Gastrocnemius medialis (tissue), 4 donors: ENCODE measurements at places on chromosomes 13 and 19.
A peak's percentile ranks its signal among the peaks of the same experiment; 100 is the strongest.

DNA sequence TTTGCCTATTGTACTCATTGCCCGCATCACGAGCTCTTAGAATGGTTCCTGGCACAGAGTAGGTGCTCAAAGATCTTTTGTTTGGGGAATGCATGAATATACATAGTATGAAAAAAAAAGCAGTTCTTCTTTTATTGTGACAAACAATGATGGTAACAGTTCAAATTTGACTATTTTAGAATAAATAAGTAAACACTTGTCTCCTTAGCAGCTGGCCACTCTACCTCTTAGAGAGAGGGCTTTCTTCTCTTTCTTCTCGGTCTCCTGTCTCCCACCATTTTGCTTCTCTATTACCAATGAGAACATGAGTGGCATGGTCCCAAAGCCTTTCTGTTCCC is 639 bp upstream of the SLAIN1 start:
- no peak for DNase-seq

- DNase-seq, result no peak
Measured at GRCh38 chr13:44474122-44474910, 100.7 kb downstream of the SERP2 start.

GRCh38 chr13:114104655-114105520 is 27.5 kb downstream of the RASA3 start:
- DNase-seq, result peak; percentile 9

DNA sequence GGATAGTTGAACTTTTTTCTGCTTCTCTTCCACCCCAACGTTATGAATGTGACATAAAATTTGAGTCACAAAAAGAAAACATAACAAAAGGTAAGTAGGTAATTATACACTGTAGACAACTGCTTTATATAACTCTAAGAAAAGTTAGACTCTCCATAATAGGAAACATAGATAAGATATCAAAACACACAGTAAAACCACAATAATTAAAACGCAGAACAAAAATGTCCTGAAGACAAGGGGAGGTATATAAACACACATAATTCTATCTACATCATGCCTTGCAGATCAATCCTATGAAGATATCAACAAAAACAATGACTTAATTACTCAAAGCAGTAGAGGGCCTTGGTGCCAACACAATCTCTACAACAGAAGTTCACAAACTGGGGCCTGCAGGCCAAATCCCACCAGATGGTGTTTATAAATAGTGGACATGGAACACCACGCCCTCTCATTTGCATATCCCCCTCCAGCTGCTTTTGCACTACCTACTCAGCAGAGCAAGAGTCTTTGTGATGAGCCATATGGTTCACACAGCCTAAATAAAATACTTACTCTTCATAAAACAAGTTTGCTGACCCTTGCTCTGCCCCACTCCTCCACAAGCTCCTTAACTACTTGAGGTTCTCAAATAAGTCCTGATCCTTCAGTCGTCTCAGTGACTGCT is 254.7 kb downstream of the KLF12 start:
- no peak for DNase-seq

- no peak for DNase-seq
Measured at GRCh38 chr19:4338441-4339355, at the start of gene STAP2. STAP2 (minus strand) TSS chr19:4338827; CDS start chr19:4338753, 74 bp downstream.

- DNase-seq, result no peak
Measured at GRCh38 chr13:90605664-90606063, 741.8 kb upstream of the MIR17HG start.

DNA sequence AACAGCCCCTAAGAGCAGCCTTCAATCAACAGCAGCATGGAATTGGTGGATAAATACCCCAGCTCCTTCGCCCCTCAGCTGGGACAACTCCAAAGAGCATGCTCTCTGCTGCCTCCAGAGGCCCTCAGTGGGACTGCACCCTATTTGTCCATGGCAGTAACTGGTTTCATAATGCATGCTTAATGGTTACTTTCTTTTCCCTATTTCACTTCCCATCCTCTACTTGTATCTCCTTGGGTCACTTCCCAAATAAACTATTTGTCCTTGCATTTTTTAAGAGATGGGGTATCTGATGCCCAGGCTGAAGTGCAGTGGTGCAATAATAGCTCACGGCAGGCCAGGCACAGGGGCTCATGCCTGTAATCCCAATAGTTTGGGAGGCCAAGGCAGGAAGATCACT is 13.5 kb upstream of the TPM4 start:
- DNase-seq, result no peak

GRCh38 chr13:98988277-98988676 is 10.4 kb upstream of the DOCK9 start:
- DNase-seq, result no peak

- DNase-seq, result no peak
Measured at GRCh38 chr13:102452836-102453235, 51.0 kb upstream of the FGF14 start.

- no peak for DNase-seq
Measured at GRCh38 chr19:52670046-52670445, 31.9 kb upstream of the ZNF83 start.

GRCh38 chr19:10911579-10912363 is 16.7 kb downstream of the YIPF2 start:
- DNase-seq, result no peak

DNA sequence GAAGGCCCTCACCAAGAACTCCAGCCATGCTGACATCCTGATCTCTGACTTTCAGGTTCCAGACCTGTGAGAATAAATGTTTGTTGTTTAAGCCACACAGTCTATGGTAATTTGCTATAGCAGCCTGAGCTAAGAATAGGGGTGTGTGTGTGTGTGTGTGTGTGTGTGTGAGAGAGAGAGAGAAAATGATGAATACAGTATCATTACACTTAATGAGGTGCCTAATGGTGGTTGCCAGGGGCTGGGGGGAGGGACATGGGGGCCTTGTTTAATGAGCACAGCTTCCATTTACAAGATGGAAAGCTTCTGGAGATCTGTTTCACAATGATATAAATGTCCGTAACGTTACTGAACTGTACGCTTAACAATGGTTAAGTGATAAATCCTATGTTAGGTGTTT is 53.8 kb upstream of the LATS2 start:
- no peak for DNase-seq

DNA sequence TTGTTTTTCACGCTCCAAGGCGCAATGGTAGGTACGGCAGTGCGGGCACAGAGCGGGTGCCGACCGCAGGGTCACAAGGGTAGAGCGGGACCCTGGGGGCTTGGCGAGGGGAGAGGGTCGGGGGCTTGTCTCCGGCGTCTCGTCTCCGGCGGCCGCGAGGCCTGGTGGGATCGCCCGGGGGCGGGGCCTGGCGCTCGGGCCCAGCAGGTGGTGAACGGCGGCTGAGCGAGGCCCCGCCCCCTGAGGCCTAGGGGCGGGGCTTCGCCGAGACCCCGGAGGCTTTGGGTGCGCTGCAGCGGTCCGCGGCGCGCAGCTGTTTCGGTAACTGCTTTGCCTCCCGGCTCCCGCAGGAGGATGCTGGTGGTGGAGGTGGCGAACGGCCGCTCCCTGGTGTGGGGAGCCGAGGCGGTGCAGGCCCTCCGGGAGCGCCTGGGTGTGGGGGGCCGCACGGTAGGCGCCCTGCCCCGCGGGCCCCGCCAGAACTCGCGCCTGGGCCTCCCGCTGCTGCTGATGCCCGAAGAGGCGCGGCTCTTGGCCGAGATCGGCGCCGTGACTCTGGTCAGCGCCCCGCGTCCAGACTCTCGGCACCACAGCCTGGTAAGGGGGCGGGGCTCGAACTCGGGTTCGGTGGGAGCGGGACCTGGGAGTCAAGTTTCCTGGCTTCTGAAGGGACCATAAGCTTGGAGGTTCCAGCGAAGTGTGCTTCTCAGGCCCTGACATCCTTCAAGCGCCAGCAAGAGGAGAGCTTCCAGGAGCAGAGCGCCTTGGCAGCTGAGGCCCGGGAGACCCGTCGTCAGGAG is at the start of gene TSEN34:
Gene TSEN34 (plus strand): TSS at position 298 of the 800 bp plus-strand sequence. CDS start 57 bp downstream, at position 355.
- DNase-seq, result peak; percentile 73

GRCh38 chr13:36157480-36157879 is 26.3 kb upstream of the DCLK1 start:
- DNase-seq, result no peak

GRCh38 chr19:8665468-8666213 is 33.0 kb downstream of the ACTL9 start:
- DNase-seq, result no peak

GRCh38 chr19:40233811-40234389 is 7.4 kb upstream of the CCNP start:
- DNase-seq, result no peak

- no peak for DNase-seq
Measured at GRCh38 chr13:39281539-39282150, 243.4 kb downstream of the NHLRC3 start.

DNA sequence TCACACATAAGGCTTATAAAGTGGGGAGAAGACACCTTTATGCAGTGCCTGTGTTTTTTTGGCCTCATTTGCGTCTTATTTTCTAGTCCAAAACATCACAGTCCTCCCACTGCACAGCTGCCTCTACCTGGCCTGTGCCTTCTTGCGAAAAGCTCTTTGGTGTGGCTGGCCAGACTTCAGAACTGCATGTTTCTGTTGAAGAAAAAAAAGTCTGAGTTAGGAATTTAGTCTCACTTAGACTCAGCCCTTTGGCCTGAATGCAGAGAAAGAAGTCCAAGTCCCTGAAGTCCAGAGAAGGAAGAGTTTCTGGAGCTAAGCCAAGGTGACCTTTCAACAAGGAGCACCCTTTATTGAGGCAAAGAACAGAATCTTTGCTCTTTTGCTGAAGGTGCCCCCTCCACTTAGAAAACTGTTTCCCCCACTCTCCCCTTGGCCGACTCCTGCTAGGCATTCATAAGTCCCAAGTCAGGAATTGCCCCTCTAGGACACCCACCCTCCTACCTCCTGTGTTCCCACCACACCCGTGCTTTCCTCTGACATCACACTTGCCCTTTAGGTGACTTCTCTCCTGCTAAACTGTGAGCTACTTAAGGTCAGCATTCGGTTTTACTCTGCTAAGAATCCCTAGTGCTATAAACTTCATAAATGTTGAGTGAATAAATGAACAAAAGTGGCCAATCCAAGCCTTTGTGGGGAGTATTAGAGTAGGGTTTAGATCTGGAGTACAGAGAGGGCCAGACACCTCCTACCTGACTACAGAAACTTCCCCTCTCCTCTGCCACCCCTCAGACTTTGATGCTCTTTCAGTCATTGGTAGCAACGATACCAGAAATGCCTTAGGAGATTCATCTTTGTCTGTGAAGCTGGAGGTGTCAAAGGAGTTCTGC is 226.8 kb downstream of the LACC1 start:
- no peak for DNase-seq

- no peak for DNase-seq
Measured at GRCh38 chr13:104975272-104975671, 1560.2 kb downstream of the EFNB2 start.

- DNase-seq, result no peak
Measured at GRCh38 chr19:7447648-7448047, 41.2 kb downstream of the PEX11G start.

- DNase-seq, result no peak
Measured at GRCh38 chr19:48780631-48781391, 25.5 kb downstream of the FGF21 start.

GRCh38 chr13:62038214-62038613 is 622.6 kb upstream of the PCDH20 start:
- DNase-seq, result no peak

- DNase-seq, result no peak
Measured at GRCh38 chr13:50468849-50469669, 374.4 kb downstream of the DLEU7 start.

- DNase-seq, result no peak
Measured at GRCh38 chr19:30122431-30122830, 180.4 kb downstream of the URI1 start.

- no peak for DNase-seq
Measured at GRCh38 chr13:40231751-40232150, 434.7 kb downstream of the FOXO1 start.

- DNase-seq, result no peak
Measured at GRCh38 chr19:41860419-41861115, 512 bp downstream of the RPS19 start.

- no peak for DNase-seq
Measured at GRCh38 chr19:10975374-10976130, 14.7 kb downstream of the SMARCA4 start.

DNA sequence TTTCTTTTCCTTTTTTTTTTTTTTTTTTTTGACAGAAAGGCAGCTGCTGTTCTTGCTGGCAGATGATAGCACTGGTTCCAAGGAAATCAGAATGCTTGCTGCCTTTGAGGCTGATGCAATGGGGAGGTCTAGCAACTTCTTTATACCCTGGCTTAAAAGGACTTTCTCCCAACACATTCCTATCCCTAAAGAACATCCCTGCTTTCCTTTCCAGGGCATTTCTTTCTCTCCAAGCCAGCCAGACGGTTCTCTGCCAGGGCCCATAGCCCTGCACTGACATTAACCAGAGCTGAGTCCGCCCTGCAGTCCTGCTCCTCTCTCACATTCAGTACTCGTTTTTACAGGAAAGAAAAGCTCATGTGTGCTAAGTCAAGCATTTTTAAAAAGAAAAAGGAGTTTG is 133.9 kb upstream of the WASF3 start:
- peak; percentile 34 for DNase-seq

DNA sequence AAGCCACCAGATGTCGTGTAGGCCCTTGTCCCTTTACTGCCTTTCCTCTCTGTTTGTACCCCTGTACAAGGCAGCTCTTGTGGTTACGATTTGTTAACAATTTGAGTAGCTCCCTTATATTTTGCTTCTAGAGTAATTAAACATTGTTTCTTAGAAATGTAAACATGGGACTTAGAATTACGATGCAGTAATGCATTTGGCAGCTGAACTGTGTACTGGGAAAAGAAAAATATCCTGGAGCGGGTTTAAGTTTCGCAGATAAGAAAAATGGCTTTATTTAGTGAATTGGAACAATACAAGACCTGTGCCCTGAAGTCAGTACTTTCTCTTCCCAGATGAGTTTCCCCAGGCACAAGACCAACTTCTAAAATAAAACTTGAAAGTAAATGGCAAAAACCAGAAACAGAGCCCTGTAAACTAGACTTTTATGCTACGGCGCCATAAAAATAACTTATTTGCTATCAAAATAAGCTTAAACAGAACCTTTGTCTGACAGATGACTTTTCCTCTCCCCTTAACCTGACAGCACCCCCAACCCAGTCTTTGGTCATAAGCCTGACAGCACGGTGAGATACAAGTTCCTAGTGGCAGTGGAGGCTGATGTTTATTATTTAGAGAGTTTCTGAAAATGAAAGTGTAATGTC is 63.0 kb downstream of the LRCH1 start:
- DNase-seq, result no peak

GRCh38 chr13:43368003-43368402 is 344.6 kb downstream of the DNAJC15 start:
- DNase-seq, result no peak

DNA sequence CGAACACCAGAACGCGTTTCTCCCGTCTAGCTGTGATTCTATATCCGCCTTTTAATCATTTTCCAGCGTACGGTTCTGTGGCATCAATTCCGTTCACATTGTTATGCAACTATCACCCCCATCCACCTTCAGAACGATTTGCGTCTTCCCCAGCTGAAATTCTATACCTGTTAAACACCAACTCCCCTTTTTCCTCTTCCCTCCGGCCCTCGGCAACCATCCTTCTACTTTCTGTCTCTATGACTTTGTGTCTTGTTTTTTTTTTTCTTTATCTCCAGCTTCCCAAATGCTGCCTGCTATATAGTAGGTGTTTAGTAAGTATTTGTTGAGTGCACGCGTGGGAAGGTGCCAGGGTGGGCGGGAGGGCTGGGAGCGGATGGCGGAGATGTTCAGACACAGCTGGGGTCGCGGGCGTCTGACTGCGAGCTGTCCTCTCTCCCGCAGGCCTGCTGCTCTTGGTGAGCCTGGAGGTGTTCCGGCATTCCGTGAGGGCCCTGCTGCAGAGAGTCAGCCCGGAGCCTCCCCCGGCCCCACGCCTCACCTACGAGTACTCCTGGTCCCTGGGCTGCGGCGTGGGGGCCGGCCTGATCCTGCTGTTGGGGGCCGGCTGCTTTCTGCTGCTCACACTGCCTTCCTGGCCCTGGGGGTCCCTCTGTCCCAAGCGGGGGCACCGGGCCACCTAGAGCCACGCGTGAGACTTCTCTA is 20.2 kb downstream of the CACNG6 start:
- no peak for DNase-seq
